ENCODE measurements at places on chromosomes 7 and 10.

DNA sequence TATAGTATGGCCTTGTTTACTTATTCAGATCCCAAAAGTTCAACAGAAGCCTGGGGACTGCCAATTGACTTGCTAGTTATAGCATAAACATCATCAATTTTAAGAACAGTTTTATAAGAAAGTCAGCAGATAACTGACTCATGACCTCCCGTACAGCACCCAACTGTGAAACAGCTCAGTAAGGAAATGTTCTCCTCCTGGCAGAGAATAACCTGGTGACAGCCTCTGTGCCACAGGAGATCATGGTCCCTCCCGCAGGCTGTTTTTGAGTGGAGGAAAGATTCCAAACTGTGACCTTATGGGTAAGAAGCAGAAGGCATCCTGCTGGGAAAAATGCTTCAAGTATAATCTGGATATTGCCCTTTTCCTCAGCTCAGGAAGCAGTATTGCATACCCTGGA is 182.5 kb downstream of the SEMA3D start:
- DNase-seq: no peak

DNA sequence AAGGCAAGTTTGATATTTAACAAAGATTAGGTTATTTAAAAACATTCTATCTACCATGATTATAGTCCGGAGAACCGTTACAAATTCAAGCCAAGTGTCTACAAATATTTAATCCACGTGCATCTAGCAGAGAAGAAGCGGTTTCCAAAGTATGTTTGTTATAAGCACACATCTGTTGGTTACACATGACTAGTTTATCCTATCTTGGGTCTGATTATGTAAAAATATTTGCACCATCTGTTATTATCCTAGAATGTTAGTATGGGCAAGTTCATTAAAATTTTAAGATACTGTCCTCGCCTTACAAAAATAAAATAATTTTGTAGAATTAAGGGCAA is 289.2 kb upstream of the VSTM2A start:
- no peak for DNase-seq

GRCh38 chr7:47378728-47379395 is 203.0 kb downstream of the TNS3 start:
- no peak for DNase-seq

GRCh38 chr10:21617267-21617666 is 83.2 kb downstream of the MLLT10 start:
- no peak for DNase-seq

- no peak for DNase-seq
Observed at GRCh38 chr10:127216274-127216673, 19.9 kb upstream of the INSYN2A start.
